Activated gamma-delta T cell (primary cell): ENCODE measurements at places on chromosomes 6 and 20.
A peak's percentile ranks its signal among the peaks of the same experiment; 100 is the strongest.

DNA sequence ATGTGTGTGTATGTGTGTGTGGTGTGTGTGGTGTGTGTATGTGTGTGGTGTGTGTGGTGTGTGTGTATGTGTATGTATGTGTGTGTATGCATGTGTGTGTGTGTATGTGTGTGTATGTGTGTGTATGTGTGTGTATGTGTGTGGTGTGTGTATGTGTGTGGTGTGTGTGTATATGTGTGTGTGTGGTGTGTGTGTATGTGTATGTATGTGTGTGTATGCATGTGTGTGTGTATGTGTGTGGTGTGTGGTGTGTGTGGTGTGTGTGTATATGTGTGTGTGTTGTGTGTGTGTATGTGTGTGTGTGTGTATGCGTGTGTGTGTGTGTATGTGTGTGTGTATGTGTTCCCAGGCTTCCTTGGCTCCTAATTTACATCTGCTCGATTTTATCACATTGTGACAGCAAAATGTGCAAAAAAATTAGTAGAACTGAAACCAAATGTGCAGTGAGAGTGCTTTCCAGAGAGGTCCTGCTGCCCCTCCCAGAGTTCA is 234.5 kb downstream of the BMP7 start:
- no peak for DNase-seq

- no peak for DNase-seq
Observed at GRCh38 chr6:3305831-3306230, 47.1 kb downstream of the PSMG4 start.

GRCh38 chr6:46735720-46736031 is 501 bp upstream of the PLA2G7 start:
- no peak for DNase-seq

- DNase-seq: no peak
Observed at GRCh38 chr6:167504385-167504961, 179.6 kb downstream of the TTLL2 start.

DNA sequence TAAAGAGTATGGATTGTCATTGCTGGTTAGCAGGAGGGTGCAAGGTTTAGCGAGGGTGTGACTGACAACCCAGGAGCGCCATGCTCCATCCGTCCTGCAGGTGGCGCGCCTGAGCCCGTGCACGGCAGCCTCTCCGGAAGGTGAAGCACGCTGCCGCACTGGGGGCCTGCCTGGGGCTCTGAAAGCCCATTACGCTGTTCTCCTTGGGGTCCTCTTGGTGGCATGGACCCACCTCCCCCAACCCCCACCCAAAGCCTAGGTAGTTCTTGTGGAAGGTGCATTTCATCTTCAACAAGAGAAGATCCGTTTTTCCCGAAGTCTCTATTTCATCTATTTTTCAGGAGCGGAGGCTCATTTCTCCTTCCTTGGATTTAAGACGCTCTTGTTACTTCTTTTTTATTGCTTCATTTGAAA is 197.4 kb upstream of the KCNG1 start:
- DNase-seq: peak; percentile 23

- no peak for DNase-seq
Observed at GRCh38 chr6:33126101-33126714, 50.4 kb downstream of the HLA-DPB1 start.

GRCh38 chr20:63549019-63549418 is 1.5 kb upstream of the SRMS start:
- DNase-seq: no peak

DNA sequence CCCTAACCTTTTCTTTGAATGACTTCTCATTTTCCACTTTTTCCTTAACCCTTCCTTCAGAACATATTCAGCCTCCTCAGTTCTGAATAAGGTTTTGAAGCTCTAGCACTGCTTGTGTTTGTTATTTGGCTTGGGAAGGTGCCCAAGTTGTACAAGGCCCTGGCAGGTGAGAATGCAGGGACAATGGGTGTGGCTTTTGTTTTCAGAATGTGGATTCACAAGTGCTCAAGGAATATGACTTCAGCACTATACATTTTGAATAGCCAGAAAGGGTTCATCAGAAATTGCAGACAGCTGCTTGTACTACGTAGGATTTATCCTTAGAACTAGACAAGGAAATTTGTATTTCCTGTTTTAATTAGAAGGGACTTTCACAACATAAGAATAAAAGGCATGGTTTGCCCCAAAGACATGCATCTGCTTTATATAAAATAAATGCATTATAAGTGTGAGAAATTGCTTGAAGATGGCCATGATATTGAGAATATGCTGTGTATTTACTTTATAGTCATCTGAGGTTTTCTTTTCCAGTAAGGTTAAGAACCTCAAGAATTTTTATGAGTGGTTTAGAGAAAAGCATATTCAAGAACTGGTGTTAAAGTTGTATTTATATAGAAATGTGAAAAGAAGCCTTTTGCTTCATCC is 29.3 kb upstream of the PRDM1 start:
- DNase-seq: no peak

DNA sequence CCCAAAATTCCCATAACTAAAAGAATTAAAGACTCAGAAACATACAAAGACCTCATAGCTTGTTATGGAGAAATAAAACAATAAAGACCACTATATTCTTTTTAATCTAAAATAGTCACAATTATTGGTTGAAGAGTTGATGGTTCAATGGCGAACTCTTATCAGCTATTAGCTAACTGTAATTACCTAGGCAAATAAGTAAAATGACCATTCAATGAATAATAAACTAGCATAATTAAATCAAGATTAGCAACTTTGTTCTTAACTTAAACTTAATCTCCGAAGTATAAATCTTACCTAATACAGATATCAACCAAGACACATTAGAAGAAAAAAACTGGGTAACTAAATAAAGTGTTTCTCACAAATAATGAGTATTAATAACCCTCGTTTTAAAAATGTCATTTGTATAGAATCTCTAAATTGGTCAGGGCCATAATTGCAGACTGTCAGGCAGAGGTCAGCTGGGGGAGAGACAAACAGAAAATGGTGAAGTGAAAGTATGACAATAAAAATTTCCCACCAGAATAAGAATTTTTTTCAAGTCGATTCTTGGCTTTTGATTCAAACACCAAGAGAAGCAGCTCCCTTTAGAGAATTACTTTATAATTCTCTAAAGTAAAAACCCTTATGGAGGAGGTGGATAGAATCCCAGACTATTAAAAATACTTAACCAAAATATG is 1.7 kb downstream of the FKBP5 start:
- no peak for DNase-seq

DNA sequence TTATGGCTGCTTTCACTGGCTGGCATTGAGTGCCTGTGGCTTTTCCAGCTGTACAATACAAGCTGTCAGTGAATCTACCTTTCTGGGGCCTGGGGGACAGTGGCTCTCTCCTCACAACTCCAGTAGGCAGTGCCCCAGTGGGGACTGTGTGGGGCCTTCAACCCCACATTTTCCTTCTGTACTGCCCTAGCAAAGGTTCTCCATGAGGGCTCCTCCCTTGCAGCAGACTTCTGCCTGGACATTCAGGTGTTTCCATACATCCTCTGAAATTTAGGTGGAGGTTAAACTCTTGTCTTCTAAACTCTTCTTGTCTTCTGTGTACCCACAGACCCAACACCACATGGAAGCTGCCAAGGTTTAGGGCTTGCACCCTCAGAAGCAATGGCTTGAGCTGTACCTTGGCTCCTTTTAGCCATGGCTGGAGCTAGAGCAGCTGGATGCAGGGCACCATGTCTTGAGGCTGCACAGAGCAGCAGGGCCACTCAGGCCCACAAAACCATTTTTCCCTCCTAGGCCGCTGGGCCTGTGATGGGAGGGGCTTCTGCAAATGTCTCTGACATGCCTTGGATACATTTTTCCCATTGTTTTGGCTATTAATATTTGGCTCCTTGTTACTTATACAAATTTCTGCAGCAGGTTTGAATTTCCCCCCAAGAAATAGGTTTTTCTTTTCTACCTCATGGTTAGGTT is 9.6 kb downstream of the PEX7 start:
- no peak for DNase-seq

DNA sequence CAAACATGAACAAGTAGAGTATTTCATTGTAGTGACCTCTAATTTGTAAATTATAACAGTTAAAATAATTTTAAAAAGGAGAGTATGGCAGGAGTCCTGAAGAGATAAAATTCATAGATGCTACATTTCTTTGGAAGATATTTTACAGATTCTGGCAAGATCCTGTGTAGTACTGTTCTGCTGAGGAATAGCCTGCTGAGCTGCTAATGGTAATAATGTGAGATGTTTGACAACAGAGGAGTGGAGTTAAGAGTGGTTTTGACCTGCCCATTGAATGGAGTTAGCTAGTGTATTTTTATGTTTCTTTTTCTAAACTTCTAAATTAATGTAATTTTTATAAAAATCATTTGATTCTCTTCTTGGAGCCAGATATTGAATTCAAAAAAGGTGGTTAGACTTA is 11.8 kb downstream of the CLVS2 start:
- no peak for DNase-seq

DNA sequence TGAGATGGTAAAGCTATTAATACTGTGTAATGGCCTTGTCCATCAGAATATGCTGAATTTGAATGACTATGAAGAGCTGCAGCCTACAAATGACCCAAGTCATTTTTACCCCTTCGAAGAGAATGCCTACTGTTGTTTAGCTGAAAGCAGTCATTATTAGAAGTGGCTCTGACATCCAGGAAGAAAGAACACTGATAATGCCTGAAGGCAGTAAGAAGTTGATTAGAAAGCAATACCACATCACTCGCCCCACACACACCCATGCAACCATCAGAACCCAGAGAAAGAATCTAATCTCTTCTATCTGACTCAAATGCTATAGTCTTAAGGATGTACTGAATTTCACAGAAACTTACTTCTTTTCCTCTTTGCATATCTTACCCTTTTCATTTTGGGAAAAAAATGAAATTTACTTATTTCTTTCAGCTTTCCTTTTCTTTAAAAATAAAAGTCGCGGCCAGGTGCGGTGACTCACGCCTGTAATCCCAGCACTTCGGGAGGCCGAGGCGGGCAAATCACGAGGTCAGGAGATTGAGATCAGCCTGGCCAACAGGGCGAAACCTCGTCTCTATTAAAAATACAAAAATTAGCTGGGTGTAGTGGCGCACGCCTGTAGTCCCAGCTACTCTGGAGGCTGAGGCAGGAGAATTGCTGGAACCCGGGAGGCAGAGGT is 61.0 kb downstream of the ARHGAP18 start:
- DNase-seq: no peak

- DNase-seq: no peak
Observed at GRCh38 chr6:156080371-156080770, 624.7 kb upstream of the NOX3 start.

DNA sequence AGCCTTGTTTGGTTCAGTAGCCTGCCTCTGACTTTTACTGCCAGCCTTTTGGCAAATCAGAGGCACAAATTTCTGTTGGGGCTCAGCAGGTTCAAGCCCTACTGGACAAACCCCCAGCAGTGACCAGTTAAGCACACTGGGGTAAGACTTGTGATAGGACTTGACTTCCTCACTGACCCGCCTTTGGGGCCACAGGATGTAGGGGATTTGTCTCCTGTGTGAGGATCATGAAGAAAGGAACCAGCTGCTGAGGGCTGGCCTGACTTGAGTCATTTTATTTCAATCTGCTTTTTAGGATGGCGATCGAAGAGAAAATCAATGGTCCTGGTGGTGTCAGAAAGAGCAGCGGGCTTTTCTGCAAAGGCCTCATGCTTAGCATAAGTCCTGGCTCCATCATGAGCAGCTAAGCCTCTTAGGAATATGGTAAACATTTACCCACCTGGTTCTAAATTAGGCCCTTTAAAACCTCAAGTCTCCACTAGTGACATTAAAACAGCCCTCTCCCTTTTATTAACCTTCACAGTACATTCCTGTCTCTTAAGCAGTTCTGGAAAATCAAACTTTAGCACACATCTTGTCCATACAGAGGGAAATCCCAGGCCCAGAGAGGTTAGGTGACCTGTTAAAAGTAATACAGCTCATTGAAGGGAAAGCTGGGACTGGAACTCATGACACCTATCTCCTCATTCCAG is 16.6 kb downstream of the CHMP4B start:
- DNase-seq: no peak

- DNase-seq: no peak
Observed at GRCh38 chr6:167230288-167230687, 60.8 kb upstream of the UNC93A start.

DNA sequence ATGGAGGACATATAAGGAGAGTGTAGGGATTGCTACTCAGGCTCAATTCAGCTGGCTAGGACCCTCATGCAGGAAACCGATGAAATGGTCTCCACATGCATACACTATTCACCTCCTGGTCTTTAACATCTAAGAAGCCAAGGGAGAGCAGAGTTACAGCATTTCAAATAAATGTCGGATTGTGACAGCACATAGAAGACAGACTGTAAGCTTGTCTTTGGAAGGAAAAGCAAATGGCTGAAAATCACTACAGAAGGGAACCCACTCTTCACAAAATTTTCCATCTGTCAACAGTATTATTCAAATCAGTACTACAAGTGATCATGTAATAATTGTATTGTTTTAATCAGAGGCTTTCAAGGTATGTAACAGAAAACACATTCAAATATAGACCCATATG is 72.9 kb downstream of the ATG5 start:
- DNase-seq: no peak
